ENCODE measurements at places on chromosomes 7 and 10. TPM values are rescaled to one million over a fixed set of nuclear protein-coding genes. Genes with fewer than 3 reads are reported as not detected.

The PLCE1 gene
- total RNA-seq = 1.8 TPM

The TEX47 gene
- not detected for total RNA-seq

The MINDY4 gene
- 4.0 TPM for total RNA-seq

The ELFN1 gene
- 1.8 TPM for total RNA-seq

The BAMBI gene
- total RNA-seq = 14.8 TPM

The PLEKHA8 gene
- 6.0 TPM for total RNA-seq

The NET1 gene
- 124 TPM for total RNA-seq

The AGBL3 gene
- total RNA-seq = 2.8 TPM

All from lower leg skin (tissue), 4 donors.